ENCODE measurements at places on chromosomes 13 and 19.

DNA sequence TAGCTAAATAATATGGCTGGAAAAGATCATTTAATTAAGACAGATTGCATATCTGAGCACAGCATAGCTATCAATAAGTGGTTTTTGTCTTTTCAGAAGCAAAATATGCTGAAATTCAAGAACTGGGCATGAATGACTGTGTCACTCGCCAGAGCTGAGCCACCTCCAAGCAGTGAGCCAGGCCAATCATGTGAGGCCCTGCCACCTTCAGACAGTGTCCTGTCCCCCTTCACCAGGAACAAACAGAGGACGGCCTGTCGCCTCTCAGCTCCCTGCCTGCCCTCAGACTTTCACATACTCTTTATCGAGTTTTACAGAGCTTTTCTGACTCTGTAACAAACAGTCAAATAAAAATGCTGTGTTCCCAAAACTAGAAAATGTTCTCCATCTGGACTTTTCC is 171.0 kb upstream of the TSC22D1 start:
- DNase-seq = no peak
- H3K36me3 ChIP-seq = no peaks in the 10 kb centered on the region
- peak overlapping the region; percentile 55 for H3K27ac ChIP-seq
- peaks cover 13% of the 10 kb centered on the region for H3K4me1 ChIP-seq
- H3K4me3 ChIP-seq = no peak overlapping the region
- H3K27me3 ChIP-seq = no peaks in the 10 kb centered on the region

DNA sequence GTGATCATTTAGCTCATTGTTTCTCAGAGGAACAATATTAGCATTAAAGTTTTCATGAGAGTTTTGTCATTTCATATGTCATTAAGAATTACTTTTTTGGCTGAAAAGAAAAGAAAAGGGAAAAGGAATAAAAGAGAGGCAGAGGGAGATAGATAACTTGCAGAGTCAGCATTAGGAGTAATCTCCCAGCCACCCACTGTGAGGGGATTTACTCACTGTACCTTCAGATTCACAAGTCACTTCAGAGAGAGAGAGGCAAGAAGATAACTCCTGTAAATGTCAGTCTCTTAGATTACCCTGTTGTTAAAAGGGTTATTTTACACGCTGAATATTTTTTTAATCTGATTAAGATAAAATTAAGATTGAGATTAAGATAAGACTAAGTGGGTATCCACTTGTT is 125.2 kb downstream of the POU4F1 start:
- H3K36me3 ChIP-seq = no peaks in the 10 kb centered on the region
- H3K27ac ChIP-seq = no peak overlapping the region
- peaks cover 7% of the 10 kb centered on the region for H3K27me3 ChIP-seq

- H3K27ac ChIP-seq = no peak overlapping the region
- DNase-seq = no peak
- H3K4me1 ChIP-seq = no peaks in the 10 kb centered on the region
- H3K36me3 ChIP-seq = no peaks in the 10 kb centered on the region
- no peak overlapping the region for H3K4me3 ChIP-seq
- H3K27me3 ChIP-seq = no peaks in the 10 kb centered on the region
Observed at GRCh38 chr13:110062077-110062776, 244.7 kb downstream of the COL4A1 start.

DNA sequence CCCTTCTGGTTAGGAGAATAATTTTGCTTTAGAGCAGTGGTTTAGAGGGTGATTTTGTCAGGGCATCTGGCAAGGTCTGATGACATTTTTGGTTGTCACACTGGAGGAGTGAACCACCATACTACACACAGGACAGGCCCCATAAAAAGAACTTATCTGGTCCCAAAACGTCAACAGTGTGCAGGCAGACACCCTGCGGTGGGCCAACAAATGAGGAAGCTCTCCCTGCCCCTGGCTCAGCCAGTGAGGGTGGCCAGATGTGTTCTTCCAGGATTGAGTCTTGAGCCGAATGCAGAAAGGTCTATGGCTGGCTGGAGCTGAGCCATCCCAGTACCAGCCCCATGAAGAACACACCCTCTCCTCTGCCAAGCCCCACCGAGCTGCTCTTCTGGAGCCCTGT is 149.2 kb downstream of the MIPEP start:
- no peak for DNase-seq
- no peaks in the 10 kb centered on the region for H3K36me3 ChIP-seq
- H3K4me1 ChIP-seq = peaks cover 67% of the 10 kb centered on the region
- peak overlapping the region; percentile 57 for H3K27ac ChIP-seq

- H3K27ac ChIP-seq = peak overlapping the region; percentile 99
- peak; percentile 70 for DNase-seq
- no peaks in the 10 kb centered on the region for H3K27me3 ChIP-seq
- H3K4me3 ChIP-seq = peak overlapping the region; percentile 48
- H3K4me1 ChIP-seq = peaks cover 29% of the 10 kb centered on the region
Observed at GRCh38 chr19:13850910-13851733, 25.8 kb upstream of the NANOS3 start.

GRCh38 chr13:39670445-39670844 is 15.0 kb downstream of the COG6 start:
- DNase-seq = no peak
- H3K27ac ChIP-seq = no peak overlapping the region
- peaks cover 14% of the 10 kb centered on the region for H3K36me3 ChIP-seq
- H3K4me1 ChIP-seq = no peaks in the 10 kb centered on the region

- no peak overlapping the region for H3K4me3 ChIP-seq
- DNase-seq = no peak
- H3K4me1 ChIP-seq = peaks cover 5% of the 10 kb centered on the region
- no peak overlapping the region for H3K27ac ChIP-seq
- no peaks in the 10 kb centered on the region for H3K36me3 ChIP-seq
Observed at GRCh38 chr13:30499338-30499737, 33.6 kb upstream of the HMGB1 start.

GRCh38 chr19:8640402-8641004 is 10.1 kb downstream of the NFILZ start:
- H3K4me1 ChIP-seq = no peaks in the 10 kb centered on the region
- H3K27ac ChIP-seq = no peak overlapping the region
- DNase-seq = no peak

DNA sequence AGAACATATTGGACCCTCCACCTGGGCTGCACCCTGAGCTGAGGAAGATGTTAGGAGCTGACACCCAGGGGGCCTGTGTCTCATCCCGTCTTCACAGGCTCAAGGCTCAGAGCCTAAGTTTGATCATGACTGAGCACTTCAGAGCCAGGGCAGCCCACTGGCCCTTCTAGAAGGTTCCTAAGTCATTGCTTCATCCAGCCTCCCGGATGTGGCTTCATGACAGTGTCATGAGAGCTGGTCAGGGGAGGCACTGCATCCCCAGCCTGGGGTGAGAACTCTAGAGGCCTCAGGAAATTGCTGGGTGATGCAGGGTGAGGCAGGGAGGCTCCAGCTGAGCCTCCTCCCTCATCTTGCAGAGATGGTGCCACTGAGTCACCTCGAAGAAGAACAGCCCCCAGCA is 24.9 kb upstream of the PIK3R2 start:
- H3K4me3 ChIP-seq = no peak overlapping the region
- H3K27ac ChIP-seq = no peak overlapping the region
- DNase-seq = no peak
- H3K4me1 ChIP-seq = no peaks in the 10 kb centered on the region

DNA sequence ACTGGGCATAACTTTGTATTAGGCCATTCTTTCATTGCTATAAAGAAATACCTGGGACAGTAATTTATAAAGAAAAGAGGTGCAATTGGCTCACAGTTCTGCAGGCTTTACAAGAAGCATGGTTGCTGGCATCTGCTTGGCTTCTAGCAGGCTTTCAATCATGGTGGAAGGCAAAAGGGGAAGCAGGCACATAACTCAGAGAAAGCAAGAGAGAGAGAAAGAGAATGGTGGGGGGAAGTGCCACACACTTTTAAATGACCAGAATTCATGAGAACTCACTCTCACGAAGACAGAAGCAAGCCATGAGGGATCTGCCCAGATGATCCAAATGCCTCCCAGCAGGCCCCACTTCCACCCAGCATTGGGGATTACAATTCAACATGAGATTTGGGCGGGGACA is 179.7 kb downstream of the SPRY2 start:
- no peak for DNase-seq
- no peak overlapping the region for H3K27ac ChIP-seq

DNA sequence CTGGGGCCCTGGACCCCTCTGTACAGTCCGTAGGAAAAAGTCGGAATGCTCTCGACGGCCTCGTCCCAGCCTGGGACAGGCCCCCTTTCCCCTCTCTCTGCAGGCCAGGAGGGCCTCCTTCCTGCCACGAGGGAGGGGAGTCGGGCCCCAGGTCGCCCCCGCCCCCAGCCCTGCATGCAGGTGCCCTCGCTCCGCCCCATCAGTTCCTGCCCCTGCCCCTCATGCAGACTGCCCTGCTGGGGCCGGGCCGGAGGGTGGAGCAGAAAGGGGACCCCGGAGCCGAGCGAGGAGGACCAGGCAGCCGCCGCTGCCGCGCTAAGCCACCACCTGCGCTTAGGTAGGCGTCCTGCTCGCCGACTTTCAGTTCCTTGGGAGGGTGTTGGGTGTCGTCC is 7.3 kb downstream of the LYL1 start:
- peaks cover 53% of the 10 kb centered on the region for H3K4me1 ChIP-seq
- H3K27me3 ChIP-seq = peaks cover 59% of the 10 kb centered on the region
- H3K36me3 ChIP-seq = peaks cover 2% of the 10 kb centered on the region

Measured in mesothelial cell of epicardium (in vitro differentiated cells).